HS-27A (cell line): ENCODE measurements at places on chromosomes 11 and 22.

GRCh38 chr11:45771193-45771565 lies 33.8 kb upstream of the SLC35C1 start:
- peak; percentile 30 for DNase-seq

GRCh38 chr11:22787551-22788162 lies 41.9 kb downstream of the SVIP start:
- DNase-seq: no peak

DNA sequence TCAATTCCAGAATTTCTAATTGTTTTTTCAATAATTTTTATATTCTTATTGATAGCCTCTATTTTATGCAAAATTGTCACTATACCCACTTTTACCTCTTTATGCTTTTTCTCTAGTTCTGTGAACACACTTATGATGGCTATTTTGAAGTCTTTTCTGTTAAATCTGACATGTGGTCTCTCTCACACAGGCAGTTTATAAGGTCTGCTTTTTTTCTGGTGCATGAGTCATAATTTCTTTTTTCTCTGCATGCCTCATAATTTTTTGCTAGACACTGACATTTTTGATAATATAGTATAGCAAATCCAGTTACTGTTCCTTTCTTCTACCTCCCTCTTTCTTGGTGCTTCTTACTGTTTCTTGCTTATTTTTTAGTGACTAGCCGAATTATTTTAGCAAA lies 36.0 kb downstream of the ZBTB44 start:
- DNase-seq: no peak

GRCh38 chr11:3808861-3809623 lies 682 bp downstream of the PGAP2 start:
- no peak for DNase-seq

- DNase-seq: no peak
Observed at GRCh38 chr11:115848080-115848479, 343.9 kb upstream of the CADM1 start.

GRCh38 chr11:27004103-27004502 lies 10.2 kb downstream of the FIBIN start:
- no peak for DNase-seq

DNA sequence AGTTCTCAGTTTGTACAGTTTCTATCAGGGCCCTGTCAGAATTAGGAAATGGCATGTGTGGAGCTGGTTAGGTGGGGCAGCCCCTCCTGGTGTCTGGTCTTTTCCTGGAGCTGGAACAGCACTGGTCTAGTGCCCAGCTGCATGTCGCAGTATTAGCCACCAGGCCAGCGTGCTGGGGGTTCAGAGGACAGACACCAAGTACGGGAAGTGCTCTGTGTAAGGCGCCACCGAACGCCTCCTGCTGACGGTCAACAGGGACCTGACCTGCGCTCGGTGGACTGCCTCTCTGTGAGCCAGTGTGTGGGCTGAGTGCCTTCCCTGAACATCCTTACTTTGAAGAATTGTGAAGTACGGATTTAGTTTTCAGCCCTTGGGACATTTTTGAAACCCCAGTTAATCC lies 33.9 kb downstream of the AP2A2 start:
- DNase-seq: no peak

DNA sequence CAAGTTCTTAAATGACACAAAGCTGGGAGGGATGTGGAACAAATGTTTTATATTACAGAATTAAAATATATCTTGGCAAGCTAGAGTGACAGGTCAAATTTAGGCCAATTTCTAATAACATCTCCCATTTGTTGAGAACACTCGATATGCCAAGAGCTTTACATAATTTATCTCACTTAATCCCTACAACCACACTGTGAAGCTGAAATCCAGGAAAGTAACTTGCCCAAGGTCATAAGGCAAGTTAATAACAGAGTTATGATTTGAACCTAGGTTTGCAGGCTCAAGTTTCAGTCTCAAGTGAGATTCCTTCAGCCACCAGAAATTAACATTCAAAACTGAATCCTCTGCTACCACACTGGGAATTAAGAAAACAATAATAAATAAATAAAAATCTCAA lies 38.3 kb downstream of the RAB30 start:
- no peak for DNase-seq

DNA sequence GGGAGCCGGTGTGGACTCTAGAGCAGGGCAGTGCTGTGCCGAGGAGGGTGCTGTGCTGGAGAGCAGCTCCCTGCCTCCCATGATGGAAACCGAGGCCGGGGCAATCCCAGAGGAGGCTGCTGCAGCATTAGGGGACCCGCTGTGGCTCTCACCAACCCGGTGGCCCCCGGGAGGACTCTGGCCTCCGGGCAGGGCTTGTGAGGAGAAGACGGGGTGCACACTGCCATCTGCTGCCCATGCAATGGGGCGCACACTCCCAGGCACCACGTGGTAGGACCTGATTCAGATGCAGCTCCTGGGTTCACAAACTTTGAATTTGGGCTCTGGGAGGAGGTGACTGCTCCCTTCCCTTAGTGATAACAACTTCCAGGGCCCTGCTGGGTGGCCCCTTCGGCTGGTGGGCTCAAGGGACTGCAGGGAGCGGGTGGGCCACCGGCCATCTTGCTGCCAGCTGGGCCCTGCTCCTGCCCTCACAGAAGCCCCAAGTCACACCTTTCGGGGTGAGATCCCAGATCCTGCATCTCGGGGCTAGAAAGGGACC lies 93.8 kb upstream of the FGF3 start:
- DNase-seq: no peak

GRCh38 chr11:127345819-127346459 lies 345.4 kb upstream of the KIRREL3 start:
- DNase-seq: peak; percentile 0
